Globus pallidus (tissue), 1 donor: ENCODE measurements at places on chromosomes 6 and 20.

DNA sequence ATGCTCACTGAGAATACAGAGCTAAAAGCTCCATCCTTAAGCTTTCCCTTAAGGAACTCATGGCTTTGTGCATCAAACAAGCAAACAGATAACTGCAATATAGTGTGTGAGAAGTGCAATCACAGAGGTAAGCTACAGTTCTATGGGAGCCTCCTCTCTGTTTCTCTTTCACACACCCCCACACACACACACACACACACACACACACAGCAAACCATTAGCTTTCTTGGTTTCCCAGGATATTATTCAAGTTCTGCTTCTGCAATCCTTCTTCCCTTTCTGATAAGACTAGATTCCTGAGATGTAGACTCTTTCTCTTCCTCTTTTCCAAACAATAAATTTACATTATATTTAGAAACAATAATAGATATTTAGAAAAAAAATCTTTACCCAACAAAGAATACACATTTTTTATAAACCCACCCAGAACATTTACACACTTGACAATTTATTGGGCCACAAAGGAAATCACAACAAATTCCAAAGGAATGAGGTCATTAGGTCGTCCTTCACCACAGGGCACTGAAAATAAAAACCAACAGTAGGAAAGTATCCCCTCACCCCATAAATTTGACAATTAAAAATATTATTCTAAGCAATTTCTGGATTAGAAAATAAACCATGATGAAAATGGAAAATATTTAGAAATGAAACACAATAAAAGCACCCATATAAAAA is 9.3 kb upstream of the GFOD1 start:
- DNase-seq, result no peak

GRCh38 chr6:36685926-36686667 is 7.6 kb downstream of the CDKN1A start:
- no peak for DNase-seq

GRCh38 chr6:92297101-92297500 is 1122.3 kb downstream of the EPHA7 start:
- DNase-seq, result no peak

DNA sequence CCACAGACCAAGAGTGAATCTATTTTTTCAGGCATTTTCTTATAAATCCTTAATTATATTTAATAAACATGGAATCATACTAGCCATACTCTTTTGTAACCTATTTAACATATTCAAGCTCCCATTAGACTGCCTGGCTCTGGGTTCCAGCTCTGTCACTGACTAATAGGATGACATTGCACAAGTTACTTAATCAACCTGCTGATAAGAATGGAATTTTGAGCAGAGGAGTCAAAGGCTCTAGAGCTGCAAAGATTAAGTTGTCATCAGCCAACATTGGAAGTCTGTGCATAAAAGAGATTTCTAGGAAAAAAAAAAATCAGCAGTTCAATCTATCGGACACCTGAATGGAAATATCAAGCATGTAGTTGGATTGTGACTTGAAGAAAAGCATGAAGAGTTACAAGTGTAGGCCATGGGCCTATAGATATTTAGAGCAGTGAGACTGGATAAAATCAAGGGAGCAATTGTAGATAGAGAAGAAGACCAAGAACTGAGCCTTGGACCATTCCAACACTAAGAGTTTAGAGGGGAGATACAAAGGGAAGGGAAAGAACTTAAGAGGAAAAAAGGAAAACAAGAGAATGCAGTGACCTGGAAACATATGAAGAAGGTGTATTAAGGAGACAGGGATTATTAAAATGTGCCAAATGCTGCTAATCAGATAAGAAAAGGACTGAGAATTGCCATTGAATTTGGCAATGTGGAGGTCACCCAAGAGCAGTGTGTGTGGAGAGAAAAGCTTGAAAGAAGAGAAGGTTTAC is 11.0 kb upstream of the HINT3 start:
- DNase-seq, result no peak

- DNase-seq, result no peak
Measured at GRCh38 chr6:90521955-90522354, 64.9 kb downstream of the MAP3K7 start.

GRCh38 chr20:9516234-9516871 is 2.0 kb downstream of the LAMP5 start:
- no peak for DNase-seq
